NCI-H2081 treated with DMSO at 0.1 percent for 48 hours (cell line): ENCODE measurements at places on chromosomes 4 and X.

DNA sequence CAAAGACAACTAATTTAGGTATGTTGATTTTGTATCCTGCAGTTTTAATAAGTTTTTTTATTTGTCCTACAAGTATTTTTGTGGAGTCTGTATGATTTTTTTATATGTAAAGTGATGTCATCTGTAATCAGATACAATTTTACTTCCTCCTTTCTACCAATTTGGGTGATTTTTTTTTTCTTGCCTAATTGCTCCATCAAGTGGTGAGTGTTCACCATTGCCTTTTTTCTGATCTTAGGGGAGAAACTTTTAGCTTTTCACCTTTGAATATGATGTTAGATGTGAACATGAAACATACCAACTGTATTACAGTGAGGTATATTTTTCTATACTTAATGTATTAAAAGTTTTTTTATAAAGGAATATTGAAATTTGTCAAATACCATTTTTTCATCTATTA, 362.3 kb downstream of the PABPC4L start:
- DNase-seq = no peak

- no peak for DNase-seq
Measured at GRCh38 chr4:158605393-158605792, 66.3 kb downstream of the C4orf46 start.

DNA sequence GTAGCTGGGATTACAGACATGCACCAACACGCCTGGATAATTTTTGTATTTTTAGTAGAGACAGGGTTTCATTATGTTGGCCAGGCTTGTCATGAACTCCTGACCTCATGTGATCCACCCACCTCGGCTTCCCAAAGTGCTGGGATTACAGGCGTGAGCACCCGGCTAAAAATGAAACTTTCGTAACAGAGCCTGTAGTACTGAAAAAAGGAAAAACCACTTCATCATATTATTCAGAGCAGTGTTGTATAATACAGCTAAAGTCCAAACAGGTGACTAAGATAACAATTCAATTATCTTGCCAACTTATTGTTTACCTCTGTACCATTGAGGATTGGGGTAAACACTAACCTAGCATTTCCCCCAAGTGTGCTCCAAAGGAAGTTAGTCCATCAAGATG, 43.9 kb upstream of the HPRT1 start:
- DNase-seq = no peak

GRCh38 chr4:93285346-93285745, 543.2 kb upstream of the ATOH1 start:
- DNase-seq = no peak

DNA sequence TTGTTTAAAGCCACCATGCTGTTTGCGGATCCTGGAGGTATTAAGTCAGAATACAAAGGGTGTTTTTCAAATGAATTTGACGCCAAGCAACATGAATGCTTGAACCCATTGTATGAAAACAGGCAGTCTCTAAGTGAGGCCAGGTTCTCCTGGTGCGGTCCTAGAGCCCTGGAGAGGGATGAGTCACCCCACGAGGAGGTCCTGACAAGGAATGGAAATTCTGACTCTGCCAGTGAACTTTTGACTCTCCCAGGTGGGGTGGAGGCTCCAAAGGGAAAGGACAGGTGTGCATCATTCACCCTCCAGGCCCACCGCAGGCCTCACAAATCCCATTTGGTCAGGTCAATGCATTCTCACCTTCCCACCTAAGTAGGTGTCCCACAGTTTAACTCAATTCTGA, 1.5 kb downstream of the TRIM2 start:
- no peak for DNase-seq

GRCh38 chrX:81377329-81377728, 175.4 kb downstream of the SH3BGRL start:
- DNase-seq = no peak

- DNase-seq = no peak
Measured at GRCh38 chr4:152342293-152342692, 193.6 kb downstream of the FBXW7 start.

DNA sequence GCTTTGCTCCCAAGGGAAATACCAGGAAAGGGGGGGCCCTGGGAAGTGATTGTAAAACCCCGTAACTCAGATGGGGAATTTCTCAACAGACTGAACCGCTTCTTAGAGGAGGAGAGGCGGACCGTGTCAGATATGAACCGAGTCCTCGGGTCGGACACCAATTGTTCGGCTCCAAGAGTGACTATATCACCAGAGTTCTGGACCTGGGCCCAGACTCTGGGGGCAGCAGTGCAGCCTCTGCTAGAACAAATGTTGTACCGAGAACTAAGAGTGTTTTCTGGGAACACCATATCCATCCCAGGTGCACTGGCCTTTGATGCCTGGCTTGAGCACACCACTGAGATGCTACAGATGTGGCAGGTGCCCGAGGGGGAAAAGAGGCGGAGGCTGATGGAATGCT, 1.0 kb downstream of the PNMA3 start:
- DNase-seq = no peak
